GM12864 (cell line): ENCODE measurements at places on chromosomes 2 and 18.

DNA sequence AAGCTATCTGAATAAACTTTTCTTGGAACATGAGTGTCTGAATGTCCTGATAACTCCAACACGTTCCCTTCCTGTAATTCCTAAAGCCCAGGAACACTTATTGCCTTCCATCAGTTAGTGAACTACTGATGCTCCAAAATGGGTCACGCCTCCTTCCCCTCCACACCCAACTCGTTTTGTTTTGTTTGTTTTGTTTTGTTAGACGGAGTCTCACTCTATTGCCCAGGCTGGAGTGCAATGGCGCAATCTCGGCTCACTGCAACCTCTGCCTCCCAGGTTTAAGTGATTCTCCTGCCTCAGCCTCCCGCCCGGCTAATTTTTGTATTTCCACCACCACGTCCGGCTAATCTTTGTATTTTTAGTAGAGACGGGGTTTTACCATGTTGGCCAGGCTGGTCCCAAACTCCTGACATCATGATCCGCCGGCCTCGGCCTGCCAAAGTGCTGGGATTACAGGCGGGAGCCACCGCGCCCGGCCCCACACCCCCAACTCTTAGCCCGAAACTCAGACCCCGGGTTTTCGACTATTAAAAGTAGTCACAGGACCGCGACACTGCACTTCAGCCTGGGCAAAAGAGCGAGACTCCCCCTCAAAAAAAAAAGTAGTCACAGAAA lies 774 bp downstream of the IER3IP1 start:
- no peak for DNase-seq

DNA sequence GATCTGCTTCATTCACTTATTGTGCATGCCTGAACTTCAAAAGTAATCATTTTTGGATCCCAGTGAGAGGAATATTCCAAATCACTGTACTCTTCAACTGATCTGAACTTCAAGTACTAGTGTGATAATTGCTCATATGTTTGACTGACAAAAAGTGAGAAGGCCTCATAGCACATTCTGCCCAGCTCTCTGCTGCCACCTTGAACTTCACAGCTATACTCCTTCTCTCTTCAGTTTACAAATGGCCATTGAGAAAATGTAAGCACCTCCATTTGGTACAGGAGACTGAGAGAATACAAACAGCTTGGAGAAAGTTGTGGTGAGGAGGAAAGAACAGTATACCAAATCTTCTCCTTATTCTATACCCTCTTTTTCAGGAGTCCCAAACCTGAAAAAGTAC lies 946.0 kb upstream of the CHAC2 start:
- DNase-seq = no peak

GRCh38 chr18:48913201-48913600 lies 37.6 kb downstream of the SMAD7 start:
- DNase-seq = no peak

- no peak for DNase-seq
Observed at GRCh38 chr2:215861607-215862350, 151.6 kb downstream of the MREG start.

DNA sequence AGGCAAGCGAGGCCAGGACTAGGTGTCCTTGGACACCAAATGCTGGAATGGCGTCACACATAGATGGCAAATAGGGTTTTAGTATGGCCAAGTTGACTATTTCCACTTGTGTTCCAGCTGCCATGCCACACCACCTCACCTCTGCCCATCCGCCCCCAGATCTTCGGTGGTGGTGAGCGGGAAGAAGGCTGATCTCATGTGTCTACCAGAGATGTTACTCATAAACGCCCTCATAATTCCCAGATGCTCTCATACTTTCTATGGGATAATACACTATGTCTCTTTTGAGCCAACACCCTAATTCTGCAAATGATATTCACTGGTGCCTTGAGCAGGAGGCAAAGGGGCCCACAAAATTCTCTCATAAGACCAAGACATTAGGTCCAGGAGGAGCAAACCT lies 281.1 kb upstream of the FN1 start:
- DNase-seq = no peak

GRCh38 chr2:36769106-36769505 lies 72.6 kb downstream of the VIT start:
- no peak for DNase-seq

DNA sequence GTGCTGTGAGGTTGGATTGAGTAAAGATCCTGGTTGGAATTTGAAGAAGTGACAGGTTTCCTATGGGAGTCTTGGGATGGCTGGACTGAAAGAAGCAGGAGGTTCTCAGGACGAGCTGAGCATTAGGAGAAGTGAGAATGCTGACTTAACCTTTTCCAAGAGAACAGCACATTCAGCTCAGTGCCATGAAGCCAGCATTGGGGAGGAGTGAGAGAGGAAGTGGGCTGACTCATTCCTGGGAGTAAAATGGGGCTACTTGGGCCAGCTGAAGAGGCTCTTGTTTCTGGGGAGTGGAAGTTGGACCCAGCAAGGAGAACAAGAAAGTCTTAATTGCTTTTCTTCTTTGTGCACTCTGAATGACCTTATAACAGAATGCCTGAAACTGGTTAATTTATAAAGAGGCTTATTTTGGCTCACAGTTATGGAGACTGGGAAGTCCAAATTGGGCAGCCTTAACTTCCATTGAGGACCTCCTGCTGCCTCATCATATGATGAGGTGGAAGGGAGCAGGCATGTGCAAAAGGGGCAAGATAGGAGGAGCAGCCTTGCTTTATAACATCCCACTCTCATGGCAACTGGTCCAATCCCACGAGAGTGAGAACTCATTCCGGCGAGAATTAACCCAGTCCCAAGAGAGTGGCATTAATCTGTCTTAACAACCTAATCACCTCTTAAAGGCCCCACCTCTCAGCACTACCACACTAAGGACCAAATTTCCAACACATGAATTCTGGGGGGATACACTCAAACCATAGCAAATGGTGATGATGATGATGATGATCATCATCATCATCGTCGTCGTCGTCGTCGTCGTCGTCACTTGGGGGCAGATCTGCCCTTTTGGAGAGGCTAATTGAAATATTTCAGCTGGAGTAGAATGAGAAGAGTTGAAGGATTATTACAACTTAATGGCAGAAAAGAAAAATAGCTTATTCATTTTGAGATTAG lies 26.1 kb downstream of the DGUOK start:
- no peak for DNase-seq

GRCh38 chr18:24989760-24990593 lies 362.0 kb downstream of the ZNF521 start:
- DNase-seq = no peak

GRCh38 chr2:195150819-195151218 lies 506.2 kb upstream of the SLC39A10 start:
- DNase-seq = no peak

GRCh38 chr2:28748176-28748575 lies 3.5 kb upstream of the PPP1CB start:
- no peak for DNase-seq

- DNase-seq = no peak
Observed at GRCh38 chr2:101232770-101233169, 19.9 kb upstream of the CNOT11 start.

DNA sequence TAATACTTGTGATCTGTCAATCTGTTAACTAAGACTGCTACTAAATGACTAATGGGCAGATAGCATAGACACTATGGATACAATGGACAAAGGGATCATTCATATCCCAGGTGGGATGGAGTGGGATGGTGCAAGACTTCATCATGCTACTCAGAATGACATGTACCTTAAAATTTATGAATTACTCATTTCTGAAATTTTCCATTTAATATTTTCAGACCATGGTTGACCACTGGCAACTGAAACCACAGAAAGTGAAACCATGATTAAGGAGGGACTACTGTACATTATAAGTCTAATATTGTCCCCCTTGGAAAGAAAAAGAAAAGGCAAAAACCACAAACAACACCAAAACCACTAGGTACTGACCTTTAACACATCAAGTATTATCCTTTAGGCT lies 247.0 kb upstream of the SYT4 start:
- DNase-seq = no peak
